NCI-H146 (cell line): ENCODE measurements at places on chromosomes 1 and 21.

GRCh38 chr21:29224006-29224405 is 74.7 kb upstream of the BACH1 start:
- DNase-seq: no peak

DNA sequence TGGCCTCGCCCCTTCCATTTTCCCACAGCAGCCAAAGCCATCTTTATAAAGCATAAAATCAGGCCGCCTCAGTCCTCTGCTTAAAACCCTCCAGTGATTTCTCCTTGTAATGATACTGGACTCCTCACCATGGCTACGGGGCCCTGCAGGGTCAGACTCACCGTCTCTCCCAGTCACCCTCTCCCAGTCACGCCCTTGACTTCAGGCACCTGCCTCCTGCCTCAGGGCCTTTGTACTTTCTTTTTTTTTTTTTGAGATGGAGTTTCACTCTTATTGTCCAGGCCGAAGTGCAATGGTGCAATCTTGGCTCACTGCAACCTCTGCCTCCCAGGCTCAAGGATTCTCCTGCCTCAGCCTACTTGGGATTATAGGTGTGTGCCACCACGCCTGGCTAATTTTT is 47.8 kb downstream of the PIK3CD start:
- DNase-seq: peak; percentile 4

DNA sequence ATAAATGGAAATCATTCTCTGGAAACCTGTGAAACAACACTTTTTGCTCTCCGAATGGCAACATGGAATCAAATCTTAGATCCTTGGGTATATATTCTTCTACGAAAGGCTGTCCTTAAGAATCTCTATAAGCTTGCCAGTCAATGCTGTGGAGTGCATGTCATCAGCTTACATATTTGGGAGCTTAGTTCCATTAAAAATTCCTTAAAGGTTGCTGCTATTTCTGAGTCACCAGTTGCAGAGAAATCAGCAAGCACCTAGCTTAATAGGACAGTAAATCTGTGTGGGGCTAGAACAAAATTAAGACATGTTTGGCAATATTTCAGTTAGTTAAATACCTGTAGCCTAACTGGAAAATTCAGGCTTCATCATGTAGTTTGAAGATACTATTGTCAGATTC is 45.7 kb downstream of the PTGFR start:
- DNase-seq: no peak

GRCh38 chr1:56188855-56189254 is 390.5 kb downstream of the PLPP3 start:
- DNase-seq: no peak

DNA sequence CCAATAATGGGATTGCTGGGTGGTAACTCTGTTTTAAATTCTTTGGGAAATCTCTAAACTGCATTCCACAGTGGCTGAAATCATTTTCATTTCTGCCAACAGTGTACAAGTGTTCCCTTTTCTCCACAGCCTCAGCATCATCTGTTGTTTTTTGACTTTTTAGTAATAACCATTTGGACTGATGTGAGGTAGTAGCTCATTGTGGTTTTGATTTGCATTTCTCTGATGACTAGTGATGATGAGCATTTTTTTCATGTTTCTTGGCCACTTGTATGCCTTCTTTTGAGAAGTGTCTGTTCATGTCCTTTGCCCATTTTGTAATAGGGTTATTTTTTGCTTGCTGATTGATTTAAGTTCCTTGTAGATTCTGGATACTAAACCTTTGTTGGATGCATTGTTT is 131.9 kb upstream of the B3GALT2 start:
- no peak for DNase-seq

- no peak for DNase-seq
Observed at GRCh38 chr21:44636209-44637017, 743 bp upstream of the KRTAP10-10 start.

- DNase-seq: no peak
Observed at GRCh38 chr1:89337903-89338302, 26.0 kb upstream of the GBP6 start.

DNA sequence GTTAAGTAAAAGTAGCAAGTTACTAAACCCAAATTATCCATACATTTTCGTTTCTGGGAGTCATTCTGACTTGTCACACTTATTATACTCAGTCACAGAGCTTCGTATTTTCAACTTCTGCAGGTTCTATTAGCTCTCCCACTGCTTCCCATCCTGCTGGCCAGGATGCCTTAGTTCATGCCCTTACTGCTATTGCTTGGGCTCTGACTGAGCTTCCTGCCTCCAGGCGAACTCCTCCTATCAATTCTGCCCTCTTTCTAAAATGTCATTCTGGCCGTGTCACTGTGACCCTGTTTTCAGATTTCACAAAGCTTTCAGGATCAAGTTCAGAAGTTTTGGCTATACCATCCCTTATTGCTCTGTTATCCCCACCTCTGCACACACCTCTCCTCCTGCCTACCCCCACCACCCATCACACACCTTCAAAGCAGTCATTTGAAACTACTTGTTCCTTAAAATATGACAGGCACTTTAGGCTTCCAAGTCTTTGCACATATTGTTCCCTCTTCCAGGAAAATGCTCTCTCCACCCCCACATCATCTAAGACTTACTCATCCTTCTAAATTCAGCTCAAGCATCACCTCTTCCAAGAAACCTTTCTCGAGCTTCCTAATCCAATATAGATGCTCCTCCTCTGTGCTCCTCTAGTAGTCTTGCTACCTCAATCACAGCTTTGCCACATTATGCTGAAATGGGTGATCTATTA is 278.0 kb downstream of the BRINP2 start:
- DNase-seq: no peak

- DNase-seq: no peak
Observed at GRCh38 chr1:1990222-1990621, 13.4 kb downstream of the CFAP74 start.

GRCh38 chr1:183194527-183195141 is 8.6 kb downstream of the LAMC2 start:
- no peak for DNase-seq

GRCh38 chr1:225777058-225777582 is 506 bp upstream of the SRP9 start:
- DNase-seq: peak; percentile 68

GRCh38 chr1:99682291-99682751 is 36.4 kb downstream of the PALMD start:
- DNase-seq: no peak

DNA sequence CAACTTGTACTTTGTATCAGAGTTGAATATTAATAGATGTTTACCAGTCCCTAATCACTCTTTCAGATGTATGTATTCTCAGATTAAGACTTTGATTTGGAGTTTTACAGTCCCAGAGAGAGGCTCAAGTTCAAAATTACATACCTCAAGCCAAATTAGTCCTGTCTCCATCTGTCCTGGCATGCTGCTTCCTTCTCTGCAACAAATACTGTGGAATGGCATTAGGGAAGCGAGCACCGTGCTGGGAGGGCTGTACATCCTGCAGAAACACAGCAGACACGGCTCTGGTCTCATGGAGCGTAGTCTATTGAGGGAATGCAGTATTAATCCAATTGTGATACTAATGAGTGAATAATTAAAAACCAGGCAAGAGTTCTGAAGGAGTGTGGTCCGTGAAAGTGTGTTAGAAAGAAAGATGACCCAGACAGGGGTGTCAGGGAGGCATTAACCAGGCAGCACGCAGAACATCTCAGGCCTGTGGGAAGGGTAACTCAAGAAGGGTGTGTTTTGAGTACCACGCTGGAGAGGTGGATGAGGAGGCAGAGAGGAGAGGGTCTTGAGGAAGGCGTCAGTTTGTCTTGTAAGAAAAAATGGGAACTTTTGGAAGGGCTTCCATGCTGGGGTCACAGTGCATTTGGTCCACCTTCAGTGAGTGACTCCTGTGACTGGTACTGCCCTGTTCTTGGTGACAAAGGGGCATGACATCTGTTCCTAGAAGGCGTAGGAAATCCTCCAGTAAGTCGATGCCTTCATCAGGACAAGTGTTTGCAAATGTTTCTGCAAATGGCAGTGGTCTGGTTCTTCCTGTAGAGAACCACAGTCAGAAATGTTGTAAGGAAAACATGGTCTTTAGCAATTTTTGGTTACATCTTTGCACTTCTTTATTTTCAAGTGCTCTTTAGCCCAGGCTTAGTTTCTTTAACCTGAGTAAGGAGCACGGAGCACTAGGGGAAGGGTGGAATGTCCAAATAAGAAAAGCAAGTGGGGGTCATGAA is 1.6 kb downstream of the RAB4A start:
- DNase-seq: no peak
